Activated T-cell treated with anti-CD3 and anti-CD28 coated beads for 4 hours (primary cell): ENCODE measurements at places on chromosomes 3 and 15.

- no peak for DNase-seq
These were observed 65.8 kb downstream of the SCN11A start for GRCh38 chr3:38985981-38986380.

DNA sequence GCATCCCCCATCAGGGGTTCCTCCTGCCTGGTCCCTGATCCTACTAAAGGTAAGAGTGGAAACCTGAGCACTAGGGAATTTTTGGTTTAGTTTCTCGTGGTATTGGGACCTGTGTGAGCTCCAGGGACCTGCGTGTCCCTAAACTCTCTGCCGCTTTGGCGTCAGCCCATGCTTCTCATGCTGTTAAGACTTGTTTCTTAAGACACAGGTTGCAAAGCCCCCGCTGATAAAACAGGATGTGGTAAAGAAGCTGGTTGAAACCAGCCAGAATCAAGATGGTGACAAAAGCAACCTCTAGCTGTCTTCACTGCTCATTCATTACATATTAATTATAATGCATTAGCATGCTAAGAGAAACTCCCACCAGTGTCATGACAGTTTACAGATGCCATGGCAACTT, 64.6 kb downstream of the LYZL4 start:
- no peak for DNase-seq

GRCh38 chr3:154013736-154014135, 107.5 kb upstream of the ARHGEF26 start:
- no peak for DNase-seq

DNA sequence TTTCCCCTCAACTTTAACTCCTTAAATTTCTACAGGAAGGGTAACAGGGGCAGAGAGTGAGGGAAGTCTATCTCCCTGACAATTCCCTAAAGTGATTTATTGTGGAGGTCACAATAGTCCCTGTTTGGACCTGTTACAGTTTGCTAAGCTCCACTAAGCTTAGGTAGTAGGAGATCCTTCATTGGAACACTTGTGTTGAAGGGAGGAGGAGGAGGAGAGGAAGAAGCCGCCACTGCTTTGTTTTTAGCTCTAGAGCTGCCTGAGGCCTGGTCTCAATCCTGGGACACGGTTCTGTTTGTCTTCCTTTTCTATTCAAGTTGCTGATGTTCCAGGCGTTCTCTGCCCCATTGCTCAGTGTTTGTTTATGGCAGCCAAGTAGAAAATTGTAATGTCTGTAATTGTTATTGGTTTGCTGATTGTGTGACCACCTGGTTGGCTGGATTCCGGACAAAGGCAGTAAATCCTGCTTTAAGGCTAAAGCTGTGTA, 48.4 kb downstream of the HES1 start:
- no peak for DNase-seq

DNA sequence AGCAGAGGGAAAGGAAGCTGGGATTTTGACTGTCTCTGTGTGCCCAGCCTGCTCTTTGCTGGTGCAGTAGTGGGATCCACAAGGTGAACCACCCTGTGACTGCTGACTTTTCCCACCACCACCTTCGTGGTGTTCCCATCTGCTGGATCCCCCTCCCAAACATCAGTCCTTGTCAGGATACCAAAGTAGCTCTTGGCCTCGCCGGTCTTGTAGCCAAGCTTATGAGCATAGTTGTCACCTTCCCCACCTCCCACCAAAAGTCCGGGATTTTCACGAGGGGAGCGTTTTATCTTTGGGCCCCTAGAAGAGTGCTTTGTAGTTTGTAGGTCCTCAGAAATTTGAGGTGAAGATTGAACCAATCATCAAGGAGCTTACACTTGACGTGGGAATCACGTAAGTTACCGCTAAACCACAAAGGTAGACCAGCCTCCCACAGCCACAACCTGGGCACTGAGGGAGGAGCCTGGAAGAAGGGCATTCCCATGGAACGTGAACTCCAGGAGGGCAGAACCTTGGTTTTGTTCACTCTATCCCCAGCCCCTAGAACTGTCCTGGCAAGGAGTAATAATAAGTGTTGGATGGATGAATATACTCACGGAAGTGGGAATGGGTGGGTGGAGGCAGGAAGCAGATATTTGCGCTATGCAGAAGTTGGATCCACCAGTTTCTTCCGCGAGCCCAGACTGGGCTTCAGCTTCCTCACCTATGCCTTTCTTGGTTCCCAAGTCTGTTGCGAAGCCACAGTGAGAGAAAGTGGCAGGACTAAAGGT, 814 bp upstream of the TEX264 start:
- no peak for DNase-seq

GRCh38 chr3:58577269-58577821, at the start of gene FAM107A:
FAM107A (minus strand) TSS chr3:58577391; CDS start chr3:58569860, 7,531 bp downstream.
- DNase-seq = no peak

GRCh38 chr3:114481113-114481512, 187.3 kb downstream of the TIGIT start:
- DNase-seq = no peak

DNA sequence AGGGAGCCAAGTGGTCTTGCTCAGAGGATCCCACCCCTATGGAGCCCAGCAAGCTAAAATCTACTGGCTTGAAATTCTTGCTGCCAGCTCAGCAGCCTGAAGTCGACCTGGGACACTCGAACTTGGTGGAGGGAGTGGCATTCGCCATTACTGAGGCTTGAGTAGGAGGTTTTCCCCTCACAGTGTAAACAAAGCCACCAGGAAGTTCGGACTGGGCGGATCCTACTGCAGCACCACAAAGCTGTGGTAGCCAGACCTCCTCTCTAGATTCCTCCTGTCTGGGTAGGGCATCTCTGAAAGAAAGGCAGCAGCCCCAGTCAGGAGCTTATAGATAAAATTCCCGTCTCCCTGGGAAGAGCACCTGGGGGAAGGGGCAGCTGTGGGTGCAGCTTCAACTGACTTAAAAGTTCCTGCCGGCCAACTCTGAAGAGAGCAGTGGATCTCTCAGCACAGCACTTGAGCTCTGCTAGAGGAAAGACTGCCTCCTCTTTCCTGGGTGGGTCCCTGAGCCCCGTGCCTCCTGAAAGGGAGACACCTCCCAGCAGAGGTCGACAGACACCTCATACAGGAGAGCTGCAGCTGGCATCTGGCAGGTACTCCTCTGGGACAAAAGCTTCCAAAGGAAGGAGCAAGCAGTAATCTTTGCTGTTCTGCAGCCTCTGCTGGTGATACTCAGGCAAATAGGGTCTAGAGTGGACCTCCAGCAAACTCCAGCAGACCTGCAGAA, 576.3 kb upstream of the NECTIN3 start:
- DNase-seq = no peak

DNA sequence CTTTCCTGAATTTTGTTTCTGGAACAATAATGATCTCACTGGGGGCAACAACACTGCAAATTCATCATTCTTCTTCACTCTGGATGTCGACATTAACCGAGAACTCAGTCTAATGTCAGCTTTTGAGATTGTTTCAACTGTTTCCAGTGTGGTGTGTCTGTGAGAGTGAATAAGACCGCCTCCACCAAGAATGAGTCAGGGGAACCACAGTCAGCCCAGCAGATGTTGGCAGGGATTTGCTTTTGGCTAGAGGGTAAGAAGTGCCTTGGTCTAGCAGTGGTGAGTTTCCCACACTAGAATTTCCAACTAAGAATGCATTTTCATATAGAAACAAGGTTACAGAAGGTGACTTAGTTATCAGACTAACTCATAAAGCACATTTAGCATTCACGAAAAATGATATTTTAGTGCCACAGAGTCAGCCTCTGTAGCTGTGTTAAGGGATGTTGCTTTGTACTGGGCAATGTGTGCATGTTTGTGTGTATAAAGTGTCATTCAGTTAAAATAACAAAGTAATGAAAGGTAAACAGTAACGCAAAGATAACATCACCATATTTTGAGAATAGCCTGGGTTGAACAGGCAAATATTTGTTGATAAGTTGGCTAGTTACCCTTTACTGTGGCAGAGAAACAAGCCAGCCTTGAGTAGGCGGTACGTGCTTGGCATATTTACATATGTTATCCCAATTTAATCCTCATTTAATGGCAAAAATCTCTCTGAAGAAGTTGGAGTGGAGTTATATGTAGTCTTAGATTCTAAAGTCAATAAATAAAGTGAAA, 33.8 kb downstream of the DRD3 start:
- DNase-seq = no peak

DNA sequence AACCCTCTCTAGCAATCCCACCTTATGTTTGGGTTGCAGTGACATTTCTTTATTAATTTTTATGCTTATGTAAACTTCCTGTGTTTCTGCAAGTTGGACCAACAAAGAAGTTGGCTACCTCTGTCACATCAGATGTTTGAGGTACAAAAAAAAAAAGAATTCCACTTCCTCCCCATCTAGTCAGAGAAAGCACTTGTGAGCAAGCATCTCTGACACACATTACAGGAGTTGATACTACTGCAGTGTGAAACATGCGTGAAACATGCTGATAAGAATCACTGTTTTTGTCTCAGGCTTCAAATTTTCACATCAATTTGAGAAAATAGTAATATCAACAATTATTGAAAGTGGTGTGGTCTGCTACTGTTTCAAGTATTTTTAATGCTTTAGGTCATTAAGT, 1.3 kb downstream of the SCAANT1 start:
- no peak for DNase-seq

DNA sequence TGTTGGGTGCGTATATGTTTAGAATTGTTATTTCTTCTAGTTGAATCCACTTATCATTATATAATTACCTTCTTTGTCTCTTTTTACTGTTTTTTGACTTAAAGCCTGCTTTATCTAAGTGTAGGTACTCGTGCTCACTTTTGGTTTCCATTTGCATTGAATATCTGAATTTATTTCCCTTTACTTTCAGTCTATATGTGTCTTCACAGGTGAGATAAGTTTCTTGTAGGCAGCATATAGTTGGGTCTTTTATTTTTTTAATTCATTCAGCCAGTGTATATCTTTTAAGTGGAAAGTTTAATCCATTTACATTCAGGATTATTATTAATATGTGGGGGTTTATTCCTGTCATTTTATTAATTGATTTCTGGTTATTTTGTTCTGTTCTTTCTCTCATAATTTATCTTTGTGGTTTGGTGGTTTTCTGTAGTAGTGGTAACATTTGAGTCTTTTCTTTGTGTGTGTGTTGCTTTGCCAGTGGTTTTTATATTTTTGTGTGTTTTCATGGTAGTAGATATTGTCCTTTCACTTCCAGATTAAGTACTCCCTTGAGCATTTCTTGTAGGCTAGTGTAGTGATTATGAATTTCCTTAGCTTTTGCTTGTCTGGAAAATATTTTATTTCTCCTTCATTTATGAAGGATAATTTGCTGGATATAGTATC, 27.3 kb downstream of the STT3B start:
- no peak for DNase-seq

DNA sequence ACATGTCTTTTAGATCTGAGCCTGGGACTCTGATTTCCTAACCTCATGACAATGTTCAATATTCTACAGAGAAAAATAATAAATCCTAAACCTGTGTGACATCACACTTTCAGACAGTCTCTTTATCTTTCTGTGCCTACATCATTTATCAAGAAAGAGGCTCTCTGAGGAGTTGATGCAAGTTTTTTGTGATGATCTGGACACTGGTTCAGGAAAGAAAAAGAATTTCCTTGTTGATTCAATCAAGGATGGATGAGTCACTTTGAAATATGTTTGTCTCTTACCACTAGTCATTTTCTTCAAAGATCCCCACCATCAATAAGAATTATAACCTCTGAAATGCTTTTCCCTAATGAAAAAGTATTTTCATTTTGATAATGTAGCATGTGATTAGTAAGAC, 404.6 kb downstream of the WDR72 start:
- no peak for DNase-seq

DNA sequence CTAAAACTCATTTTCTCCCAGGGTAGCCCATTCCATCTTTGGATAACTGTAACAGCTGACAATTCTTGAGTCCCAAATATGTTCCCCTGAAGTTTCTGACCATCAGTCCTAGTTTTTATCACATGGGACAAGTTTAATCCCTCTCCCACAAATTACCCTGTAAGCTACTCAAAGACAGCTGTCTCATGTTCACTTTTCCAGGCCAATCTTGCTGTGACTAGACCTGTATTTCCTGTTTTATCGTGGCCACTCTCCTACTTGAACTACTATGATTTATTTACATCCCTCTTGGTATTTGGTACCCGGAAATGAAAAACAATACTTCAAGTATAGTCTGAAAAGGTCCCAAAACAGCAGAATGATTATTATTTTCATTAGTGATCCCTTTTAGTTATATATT, 95.1 kb upstream of the MEX3B start:
- no peak for DNase-seq

DNA sequence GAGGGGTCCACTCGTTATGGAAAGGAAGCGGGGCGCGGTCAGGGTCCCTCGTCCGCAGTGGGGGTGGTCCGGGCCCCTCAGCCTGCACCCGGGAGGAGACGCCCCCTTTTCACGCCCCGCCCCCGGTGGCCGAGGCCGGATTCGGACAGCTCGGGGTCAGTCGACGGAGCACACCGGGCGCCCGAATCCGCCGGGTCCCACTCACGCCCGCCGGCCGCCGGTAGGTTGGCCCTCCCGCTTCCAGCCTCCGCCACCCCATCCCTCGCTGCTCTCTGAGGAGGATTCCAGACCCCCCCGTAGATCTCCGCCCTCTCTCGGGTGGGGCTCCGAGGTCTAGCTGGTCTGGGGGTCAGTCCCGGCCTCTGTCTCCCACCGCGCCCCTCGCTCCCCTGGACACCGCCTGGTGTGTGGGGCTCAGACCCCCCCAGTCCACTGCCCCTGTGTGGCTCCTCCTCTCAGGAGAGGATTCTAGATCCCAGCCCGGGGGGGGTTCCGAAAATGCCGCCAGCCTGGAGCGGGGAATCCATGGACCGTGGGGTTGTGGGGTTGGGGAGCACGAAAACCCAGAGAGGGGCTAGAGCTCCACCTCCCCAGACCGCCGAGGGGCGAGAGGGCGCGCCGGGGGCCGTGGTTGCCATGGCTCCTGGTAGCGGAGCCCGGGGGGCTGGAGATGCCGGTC, 725 bp downstream of the CHL1 start:
- DNase-seq = no peak

GRCh38 chr15:24966364-24967103, 11.7 kb downstream of the SNRPN start:
- no peak for DNase-seq

DNA sequence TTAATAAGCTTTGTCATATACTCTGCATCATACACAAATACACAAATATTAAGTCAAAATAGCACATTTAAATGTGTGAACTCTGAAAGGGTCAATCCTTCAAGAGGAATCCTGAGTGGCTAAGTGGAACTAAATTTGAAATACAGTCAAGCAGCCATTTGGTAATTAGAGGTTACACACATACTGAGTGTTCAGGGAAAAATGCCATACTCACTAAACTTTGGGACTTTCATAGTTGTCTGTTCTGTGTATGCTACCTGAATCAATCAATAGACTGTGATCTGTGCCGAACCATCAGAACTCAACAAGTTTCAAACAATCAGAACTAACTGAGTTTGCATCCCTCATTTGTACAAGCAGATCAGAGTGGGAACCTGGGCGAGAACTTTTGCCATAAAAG, 15.3 kb downstream of the ANKRD28 start:
- no peak for DNase-seq

DNA sequence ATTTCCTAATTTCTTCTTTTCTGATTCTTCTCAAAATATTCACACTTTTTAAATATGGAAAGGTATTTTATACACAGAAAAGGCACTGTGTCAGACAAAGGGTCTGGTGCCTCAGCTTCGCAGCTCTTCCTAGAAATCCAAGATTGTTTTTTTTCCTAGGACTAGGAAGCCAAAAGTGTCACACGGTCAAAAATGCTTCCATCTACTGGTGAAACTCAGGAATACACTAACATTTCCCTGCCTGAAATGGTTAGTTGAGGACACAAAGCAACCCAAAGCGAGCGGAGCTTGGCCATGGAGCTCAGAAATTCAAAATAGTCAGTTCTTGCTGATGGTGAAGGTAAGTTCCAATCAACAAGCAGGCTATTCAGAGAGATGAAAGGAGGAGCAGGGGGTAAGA, 426.5 kb upstream of the RASGRP1 start:
- DNase-seq = no peak

GRCh38 chr3:52461874-52462273, 6.5 kb downstream of the NISCH start:
- DNase-seq = no peak
